ENCODE measurements at places on chromosomes 5 and 9. TPM values are rescaled to one million over a fixed set of nuclear protein-coding genes. Genes with fewer than 3 reads are reported as not detected.
A peak's percentile ranks its signal among the peaks of the same experiment; 100 is the strongest.

DNA sequence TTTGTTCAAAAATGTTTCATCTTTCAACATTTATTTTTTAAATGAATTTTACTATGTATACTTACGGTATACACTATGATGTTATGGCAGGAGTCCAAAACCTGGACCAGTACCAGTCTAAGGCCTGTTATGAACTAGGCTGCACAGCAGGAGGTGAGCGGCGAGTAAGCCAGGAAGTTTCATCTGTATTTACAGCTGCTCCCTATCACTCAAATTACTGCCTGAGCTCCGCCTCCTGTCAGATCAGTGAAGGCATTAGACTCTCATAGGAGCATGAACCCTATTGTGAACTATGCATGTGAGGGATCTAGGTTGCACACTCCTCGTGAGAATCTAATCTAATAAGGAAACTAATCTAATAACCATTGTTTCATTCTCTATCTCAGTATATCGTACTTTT is 715.5 kb upstream of the PTPRD start:
- DNase-seq = no peak

- DNase-seq = no peak
These were observed 304.1 kb downstream of the DEPDC1B start for GRCh38 chr5:60395712-60396329.

- no peak for DNase-seq
These were observed 152.5 kb downstream of the APBA1 start for GRCh38 chr9:69519470-69520240.

DNA sequence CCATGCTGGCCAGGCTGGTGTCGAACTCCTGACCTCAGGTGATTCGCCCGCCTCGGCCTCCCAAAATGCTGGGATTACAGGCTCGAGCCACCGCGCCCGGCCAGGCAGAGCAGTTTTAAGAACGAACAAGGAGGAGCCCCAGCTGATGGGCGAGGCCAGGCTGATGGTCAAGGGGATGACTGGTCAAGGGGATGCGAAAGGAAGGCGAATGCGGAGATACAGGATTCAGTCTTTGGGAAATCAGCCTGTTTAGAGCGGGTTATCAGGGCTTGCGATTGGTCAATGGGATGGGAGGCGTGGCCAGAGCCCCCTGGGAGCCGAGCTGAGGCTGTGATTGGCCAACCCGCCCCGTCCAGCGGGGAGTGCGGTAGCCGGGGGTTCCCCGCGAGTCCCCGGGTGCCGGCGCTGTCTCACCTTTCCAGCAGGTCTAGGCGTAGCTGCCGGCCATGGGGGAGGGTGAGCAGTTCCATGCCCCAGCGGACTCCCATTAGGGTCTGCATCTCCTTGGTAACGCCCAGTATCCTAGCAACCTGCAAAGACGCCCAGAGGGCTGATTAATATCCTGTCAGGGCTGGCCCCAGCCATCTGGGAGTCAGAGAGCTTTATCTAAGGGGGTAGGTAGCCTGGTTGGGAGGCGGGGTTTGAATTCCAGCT is 7.5 kb upstream of the TOR2A start:
- peak; percentile 85 for DNase-seq

GRCh38 chr5:96664669-96665068 is 2.5 kb downstream of the CAST start:
- no peak for DNase-seq

GRCh38 chr5:68067976-68068603 is 147.5 kb upstream of the PIK3R1 start:
- no peak for DNase-seq

DNA sequence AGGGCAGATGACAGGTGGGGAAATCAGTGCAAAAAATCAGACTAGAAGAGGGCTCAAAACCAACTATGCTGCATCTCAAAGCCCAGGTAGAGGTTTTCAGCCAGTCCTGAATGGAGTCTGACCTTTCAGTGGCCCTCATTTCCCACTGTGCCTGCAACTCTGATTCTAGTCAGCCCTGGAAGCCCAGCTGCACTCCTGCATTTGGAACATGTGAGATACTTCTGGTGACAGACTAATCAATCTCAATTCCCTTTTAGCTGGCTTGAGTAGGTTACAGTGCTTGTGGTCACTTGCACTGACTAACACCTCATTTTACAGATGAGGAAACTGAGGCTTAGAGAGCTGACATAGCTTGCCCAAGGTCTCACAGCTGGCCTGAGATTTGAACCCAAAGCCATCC is 7.9 kb upstream of the ACSL6 start:
- no peak for DNase-seq

Gene NRG2
- polyA plus RNA-seq = 0.88 TPM

GRCh38 chr5:4361753-4362152 is 766.1 kb downstream of the IRX1 start:
- DNase-seq = no peak

DNA sequence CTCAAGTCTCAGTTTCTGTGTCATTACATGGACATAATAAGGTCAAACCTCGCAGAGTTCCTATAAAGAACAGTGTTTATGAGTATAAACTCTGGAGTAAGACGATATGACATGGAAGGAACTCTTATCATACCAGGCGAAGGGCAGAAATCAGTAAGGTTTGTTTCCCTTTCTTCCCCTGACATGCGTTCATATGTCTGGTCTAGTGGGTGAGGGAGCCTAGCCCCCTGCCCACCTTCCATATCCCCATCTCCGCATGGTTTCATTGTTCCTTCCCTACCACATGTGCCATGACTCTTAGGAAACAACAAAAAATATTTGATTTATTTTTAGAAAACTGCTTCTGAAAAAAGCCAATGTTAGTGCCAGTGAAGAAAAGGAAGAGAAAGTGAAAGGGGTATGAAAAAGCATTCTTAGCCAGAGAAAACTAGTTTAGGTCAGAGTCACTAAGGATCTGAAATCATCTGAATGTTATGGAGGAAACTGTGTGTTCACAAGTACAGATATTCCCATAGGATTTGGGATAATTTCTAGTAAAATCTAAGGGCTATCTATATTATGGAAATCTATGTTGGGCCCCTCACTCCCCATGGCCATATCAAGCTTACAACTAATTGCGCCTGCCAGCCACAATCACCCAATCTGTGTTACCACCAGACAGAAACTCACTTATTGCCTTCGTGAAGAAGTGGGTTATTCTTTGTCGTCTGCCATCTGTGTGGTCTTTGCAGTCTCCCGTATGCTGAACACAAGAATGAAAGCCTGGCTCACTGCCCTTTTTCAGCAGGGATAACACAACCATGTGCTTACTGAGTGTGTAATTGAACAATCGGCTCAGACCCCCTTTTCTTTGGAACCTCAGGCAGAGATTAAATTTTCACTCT is 19.9 kb upstream of the HMHB1 start:
- no peak for DNase-seq

GRCh38 chr5:180813420-180813819 is 10.8 kb upstream of the MGAT1 start:
- DNase-seq = no peak

Gene CDKN2B
- 0.18 TPM for polyA plus RNA-seq

Gene PRXL2C
- polyA plus RNA-seq = 6.3 TPM

DNA sequence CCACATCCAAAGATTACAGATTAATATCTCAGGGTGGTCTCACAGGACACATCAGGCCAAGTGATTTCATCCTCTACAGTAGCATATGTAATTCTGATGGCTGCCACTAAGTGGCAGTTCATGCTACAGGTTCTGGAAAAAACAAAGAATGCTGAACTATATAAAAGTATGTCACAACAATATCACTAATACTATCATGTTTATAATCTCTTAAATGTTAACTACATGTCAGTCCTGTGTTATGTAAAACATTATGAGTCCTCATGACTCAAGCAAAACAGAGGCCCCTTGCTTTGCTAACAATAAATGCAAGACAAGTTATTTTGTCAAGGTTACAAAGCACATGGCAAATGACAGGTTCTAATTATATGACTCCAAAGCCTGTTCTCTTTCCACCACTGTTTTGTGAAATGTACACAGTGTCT is 233.2 kb downstream of the FBXL17 start:
- DNase-seq = no peak

Data from left kidney (tissue), 8 donors.